ENCODE measurements at places on chromosomes 6 and 20.

DNA sequence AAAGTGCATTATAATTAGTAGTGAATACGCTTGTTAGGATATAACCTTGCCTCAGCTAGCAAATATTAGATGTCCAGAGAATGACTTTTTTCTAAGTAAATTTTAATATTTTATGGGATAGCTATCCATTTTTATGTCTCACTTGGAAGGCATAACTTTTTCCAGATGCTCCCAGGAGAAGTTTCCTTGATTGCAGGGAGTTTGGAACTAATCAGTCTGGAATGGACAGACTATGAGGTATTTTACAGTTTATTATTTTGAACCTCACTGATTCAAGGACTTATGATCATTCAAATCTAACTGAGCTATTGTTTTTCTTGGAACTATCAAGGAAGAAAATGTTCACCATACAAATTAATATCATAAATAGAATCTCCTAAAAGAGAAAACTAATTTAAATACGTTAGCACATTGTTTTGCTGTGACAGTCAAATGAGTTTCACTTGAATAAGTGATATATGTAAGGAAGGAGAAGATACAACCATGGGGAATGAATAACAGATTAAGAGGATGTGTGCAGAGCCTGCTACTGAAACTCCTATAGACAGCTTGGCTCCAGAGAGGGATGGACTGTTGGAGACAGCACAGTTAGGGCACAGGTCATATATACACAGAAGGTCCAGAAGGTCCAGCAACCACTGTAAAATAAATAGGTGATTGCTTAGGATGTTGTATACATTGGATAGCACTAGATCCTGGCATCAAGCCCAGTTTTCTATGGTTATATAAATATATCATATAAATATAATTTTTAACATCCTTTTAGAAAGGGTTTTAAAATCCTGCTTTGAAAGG is 20.6 kb upstream of the LCA5 start:
- no peak for DNase-seq

DNA sequence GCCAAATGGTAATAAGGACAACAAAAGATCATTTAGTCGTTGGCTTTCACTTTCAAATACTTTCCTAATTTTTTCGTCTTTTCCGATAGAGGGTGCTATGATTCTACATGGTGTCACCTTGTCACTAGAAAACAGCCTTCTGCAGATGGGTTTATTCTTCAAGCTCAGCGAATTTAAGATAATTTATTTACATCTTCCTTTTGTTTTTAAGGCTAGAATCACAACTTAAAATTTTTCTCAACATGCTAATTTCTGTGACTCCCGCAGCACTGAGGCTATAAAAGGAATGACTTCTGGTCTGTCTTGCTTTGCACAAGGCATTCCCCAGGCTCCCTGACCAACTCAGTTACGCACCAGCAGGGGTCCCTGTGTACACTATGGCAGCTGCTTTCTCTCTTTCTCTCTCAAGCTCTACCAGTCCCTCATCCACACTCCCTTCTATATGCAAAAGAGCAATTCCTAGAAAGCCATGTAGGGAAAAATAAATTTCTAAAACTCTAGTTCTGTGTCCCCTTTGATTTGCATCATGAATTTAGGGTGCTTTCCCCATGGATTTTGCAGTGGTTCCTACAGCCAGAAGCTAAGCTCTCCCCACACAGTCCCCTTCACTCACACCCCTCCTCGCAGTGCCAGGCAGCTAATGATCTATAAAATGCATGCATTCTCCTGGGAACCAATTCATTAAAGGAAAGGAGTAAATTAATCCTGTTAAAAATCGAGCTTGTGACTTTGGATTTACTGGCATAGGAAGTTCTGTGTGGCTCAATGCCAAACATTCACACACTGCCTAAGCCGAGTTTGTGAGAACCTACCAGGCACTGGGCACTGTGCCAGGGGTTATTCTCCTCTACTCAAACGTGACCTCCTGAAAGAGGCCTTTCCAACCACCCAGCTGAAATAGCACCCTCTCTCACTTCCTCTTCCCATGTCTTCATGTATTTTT is 74.5 kb downstream of the DCDC2 start:
- DNase-seq, result peak; percentile 28

GRCh38 chr6:136522636-136523035 is 27.6 kb downstream of the MAP7 start:
- DNase-seq, result no peak

DNA sequence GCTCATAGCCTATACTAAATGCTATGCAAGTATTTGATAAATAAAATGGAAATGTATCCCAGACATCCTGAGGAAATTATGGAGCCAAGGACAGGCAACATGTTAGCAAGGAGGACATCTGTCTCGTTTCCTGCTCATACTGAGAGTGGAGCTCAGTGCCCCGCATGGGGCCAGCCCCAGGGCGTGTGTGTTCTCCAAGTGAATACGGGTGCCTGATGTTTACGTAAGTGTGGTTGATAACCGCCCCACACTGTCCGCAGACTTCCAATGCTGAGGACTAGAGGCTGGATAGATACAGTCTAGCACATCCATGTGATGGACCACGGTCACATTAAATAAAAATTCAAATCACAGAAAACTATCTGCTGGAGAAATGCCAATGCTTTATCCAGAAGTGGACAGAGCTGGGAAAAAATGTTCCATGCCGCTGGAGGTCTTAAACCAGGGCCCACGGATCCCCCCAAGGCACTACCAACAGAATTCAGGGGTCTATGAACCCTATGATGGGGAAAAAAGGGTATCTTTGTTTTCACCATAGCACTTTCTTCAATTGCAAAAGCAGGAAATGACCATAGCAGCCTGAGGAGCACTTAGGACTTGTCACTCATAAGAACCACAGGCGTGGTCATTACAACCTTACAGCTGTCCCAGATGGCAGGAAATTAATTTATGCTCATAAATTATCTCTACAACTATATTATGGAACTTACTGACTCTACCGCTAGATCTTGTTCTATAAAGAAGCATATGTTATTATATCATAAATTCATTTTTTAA is 24.9 kb downstream of the TGM2 start:
- no peak for DNase-seq

- DNase-seq, result no peak
Measured at GRCh38 chr6:38153798-38154345, 334.3 kb downstream of the ZFAND3 start.

GRCh38 chr6:43978473-43979346 is 148.5 kb downstream of the MRPL14 start:
- no peak for DNase-seq

DNA sequence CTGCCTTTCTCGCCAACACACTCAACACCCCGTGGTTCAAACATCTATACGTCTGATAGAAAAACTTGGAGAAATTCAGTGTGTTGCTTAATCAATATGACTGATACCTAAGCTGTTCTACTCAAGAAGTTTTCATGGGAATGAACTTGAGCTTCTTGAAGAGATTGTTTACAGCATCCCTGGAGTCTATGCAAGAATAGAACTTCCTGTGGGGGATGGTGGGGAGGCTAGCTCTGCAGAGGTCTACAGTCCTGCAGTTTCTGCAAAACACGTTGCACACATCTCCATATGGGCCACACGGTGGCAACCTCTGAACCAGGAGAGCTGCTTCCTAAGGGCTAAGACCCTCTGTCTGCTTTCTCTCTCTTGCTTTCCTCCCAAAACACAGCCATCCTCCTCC is 32.7 kb upstream of the FANCE start:
- DNase-seq, result peak; percentile 63

DNA sequence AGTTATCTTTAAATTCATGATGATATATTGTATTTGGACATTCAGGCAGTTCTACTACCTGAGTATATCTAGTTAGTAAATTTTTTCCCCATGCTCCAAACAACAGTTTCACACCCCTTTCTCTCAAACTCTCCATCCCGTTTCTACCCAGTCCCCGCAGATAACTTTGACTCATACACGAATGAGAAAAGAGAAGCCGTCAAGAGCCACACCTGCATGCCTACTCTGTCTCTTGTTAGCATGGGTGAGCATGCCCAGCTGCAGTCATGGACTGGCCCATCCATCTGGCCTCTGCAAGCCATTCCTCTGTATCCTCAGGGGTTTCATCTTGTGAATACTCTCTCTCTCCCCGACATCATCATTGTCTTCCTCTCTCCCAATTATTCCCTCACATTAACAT is 41.5 kb downstream of the MYB start:
- no peak for DNase-seq

DNA sequence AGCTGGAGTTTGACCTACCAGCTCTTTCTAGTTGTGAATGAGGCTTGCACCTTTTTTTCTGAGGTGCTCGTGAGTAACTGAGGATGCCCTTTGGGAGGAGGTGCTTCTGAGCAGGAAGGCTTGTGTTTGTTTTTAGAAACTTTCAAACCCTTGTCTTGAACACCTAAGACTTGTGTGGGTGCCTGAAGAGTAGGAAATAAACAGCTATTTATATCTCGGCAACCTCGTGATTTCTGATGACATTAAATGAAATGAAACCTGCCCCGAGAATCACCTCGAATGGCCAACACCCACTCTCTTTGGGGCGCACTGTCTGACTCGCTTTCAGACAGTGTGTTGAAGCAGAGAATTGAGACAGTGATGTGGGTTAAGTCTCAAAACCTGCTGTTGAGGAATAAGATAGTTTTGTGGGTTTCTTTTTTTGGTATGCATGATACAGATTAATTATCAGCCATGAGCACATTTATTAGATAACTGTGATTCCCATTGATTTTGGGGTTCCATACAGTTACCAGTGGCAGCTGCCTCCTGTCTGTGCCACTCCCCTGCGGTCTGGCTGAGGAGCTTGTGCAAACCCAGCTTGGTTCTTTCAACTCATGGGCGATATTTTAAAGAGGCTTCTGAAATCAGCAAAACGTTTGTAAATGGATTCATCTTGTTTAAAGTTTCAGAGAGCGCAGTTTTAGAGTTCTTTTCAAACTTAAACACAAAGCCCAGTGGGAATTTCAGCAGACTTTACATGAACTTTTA is 8.4 kb downstream of the IRF4 start:
- no peak for DNase-seq

- DNase-seq, result no peak
Measured at GRCh38 chr6:138456401-138456790, 42.9 kb downstream of the NHSL1 start.

- no peak for DNase-seq
Measured at GRCh38 chr20:63580796-63581461, 6.9 kb upstream of the HELZ2 start.

DNA sequence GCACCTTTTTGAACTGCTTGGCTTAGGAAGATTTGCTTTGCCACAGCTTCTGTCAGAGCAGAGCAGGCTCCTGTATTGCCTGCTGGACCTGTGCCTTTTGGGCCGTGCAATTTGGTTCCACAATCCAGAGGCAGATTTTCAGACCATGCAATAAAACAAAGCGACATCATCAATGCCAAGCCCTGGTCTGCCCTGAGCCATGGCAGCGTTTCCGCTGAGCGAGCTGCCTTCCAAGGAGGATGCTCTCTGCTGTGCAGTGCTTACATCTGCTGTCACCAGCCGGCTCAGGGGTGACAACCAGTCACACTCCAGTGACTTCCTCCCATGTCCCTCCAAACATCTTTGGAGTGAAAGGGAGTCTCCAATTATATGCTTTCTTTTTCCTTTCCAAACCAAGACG is 282.2 kb downstream of the CDH26 start:
- DNase-seq, result no peak

- no peak for DNase-seq
Measured at GRCh38 chr6:70163795-70164194, 139.1 kb downstream of the COL9A1 start.

DNA sequence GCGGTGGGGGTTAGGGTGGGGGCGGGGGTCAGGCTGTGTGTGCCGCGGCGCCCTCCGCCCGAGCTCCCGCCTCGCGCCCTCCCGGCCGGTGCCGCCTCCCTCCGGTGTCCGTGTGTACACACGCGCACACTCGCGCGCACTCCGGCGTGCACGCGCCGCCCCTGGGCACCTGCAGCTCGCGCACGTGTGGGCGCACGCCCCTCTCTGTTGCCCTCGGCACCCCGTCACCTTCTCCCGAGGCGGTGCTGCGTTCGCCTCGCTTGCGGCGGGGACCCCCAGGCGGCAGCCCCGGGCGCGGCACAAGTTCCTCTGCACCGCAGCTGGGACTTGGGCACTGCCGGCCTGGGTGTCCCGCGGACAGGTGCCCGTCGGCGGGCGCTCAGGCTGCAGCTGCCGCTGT is 525 bp downstream of the MACROD2 start:
- no peak for DNase-seq

GRCh38 chr6:45822246-45822812 is 193.3 kb downstream of the CLIC5 start:
- DNase-seq, result no peak

DNA sequence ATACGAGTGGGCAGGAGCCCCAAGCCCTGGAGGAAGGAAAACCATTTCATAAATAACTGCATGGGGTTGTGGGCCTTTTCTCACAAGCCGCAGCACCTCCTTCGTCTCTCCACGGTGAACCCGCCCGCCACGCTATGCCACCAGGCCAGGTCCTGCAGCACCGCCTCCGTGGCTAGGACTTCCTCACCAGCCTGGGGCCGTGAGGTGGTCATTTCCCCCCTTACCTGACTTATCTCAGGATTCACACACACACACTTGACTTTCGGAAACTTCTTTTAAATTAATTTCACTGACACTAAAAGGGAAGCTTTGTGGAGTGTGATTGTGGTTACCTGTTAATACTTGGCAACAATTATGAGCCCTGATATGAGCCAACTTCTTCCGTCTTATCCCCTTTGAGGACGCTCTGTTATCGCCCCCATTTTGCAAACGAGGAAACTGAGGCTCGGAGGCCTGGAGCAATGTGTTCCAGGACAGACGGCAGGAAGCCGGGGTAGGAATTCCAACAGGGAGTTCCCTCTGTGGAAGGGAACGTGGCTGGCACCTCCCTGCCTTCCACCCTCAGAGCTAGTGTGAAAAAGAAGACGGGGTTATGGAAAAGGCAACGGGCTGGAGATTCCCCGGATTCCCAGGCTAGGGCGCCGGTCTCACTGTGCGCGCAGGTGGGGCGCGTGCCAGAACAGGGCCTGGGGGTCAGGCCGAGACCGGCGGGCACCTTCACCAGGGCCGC is 817 bp upstream of the SLCO4A1 start:
- DNase-seq, result no peak

GRCh38 chr6:25324066-25324762 is 45.0 kb downstream of the CARMIL1 start:
- DNase-seq, result no peak

GRCh38 chr20:33277471-33278441 is 5.3 kb upstream of the BPIFB1 start:
- DNase-seq, result no peak

DNA sequence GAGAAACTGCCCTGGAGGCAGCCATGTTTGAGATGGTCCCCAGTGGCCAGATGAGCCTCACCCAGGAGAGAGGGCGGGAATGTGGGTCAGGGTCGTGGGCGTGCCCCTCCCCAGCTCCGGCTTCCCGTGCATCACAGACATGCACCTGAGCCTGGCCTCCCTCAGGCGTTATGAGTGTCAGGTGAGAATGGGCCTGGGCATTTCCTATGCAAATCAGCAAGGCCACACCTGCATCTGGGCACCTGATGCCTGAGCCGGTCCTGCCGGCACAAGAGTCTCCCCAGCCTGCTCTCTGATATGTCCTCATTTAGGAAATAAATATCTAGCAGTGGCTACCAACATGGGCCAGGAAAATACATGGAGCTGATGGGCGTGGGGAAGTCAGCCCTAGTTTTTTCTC is 82.4 kb downstream of the RAMACL start:
- DNase-seq, result no peak

GRCh38 chr6:30898750-30899360 is 9.2 kb upstream of the GTF2H4 start:
- DNase-seq, result no peak

- no peak for DNase-seq
Measured at GRCh38 chr6:69390125-69390524, 406.7 kb downstream of the LMBRD1 start.

- DNase-seq, result no peak
Measured at GRCh38 chr20:32831982-32832381, 12.2 kb downstream of the MAPRE1 start.

- no peak for DNase-seq
Measured at GRCh38 chr6:166715065-166715464, 88.0 kb upstream of the RPS6KA2 start.

GRCh38 chr20:35277127-35277526 is 795 bp downstream of the MMP24OS start:
- DNase-seq, result no peak
